ENCODE measurements at places on chromosomes 6 and 20.

DNA sequence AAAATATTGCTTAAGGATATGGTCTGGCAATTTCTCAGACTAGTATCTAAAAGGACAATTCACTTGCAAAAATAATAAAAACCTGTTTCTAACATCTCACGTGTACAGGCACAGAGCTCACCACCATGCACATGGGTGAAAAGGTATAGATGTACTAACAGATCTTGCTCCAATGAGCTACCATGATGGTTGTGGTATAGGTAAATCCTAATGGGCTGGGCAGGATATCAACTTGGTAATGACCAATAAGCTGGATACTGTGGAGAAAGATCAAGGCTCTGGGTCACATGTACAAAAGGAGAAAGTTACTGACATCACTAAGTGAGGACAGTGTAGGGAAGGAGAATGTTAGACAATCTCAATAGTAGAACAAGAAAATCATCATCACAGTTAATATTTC lies 111.0 kb upstream of the NUP153 start:
- no peak for DNase-seq

- no peak for DNase-seq
These were observed 2.6 kb downstream of the NCOA5 start for GRCh38 chr20:46087161-46087560.

DNA sequence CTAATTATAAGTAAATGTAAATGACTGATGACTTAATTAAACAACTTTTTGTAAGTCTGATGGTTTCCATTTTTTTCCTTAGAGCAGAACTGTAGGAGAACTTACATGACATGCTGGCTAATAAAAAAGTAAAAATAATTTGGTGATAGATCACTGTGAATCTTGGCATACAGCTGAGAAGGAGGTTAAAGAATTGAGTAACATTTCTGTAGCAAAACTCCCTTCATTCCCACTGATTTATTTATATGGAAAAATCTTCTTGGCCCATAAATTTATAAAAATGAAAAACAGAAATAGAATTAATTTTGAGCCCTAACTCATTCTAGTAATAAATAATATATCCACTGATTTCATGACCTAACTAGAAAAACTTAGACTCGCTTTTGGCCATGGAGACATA lies 48.1 kb downstream of the SLC22A3 start:
- no peak for DNase-seq

DNA sequence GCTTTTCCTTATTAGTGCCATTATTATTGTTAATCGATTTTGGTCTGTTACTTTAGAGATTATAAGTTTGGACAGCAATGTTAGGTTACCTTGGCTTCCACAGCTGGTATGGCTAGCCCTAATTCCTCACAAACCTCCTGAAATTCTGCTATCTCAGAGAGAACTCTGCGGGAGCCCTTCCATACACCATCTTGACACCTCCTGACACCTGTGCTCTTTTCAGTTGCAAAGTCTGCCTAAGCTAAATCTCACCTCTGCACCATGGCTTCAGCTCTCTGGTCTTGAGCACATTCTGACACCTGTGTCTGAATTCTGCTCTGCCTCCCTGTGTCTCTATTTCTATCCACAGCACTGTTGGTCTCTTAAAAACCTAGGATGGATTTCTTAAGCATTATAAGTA lies 106.5 kb downstream of the DCDC2 start:
- DNase-seq, result no peak

DNA sequence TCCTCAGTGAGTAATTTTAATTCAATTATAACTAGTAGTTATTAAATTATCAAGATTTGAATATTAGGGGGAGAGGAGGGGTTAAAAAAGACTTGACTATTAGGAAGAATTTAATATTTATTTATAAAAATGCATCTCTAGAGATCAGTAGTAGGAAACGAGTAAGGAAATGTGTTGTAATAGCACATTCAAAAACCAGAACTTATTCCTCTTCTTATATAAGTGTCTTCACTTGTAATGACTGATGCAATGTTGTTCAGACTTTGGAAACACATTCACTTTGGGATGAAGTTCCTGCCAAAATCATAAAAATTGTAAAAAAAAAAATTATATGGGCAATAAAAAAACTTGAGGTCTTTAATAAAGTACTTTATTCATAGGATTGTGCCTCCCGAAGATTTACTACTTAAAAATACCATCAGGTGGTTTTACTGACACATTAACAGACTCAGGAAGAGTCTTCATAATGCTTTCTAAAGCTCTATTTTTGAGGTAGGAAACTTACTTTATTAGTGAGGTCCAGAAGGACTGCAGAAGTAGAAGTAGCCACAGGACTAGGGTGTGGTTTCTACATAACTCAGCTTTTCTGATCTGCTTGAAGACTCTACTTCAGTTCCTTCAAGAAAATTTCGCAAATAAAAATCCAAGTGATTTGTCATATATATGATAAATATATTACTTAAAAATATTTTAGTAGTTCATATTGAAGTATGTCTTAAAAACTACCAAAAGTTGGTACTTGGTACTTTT lies 59.8 kb downstream of the CCDC170 start:
- no peak for DNase-seq

- DNase-seq, result peak; percentile 49
These were observed 55.6 kb upstream of the CARMIL1 start for GRCh38 chr6:25223490-25223991.

DNA sequence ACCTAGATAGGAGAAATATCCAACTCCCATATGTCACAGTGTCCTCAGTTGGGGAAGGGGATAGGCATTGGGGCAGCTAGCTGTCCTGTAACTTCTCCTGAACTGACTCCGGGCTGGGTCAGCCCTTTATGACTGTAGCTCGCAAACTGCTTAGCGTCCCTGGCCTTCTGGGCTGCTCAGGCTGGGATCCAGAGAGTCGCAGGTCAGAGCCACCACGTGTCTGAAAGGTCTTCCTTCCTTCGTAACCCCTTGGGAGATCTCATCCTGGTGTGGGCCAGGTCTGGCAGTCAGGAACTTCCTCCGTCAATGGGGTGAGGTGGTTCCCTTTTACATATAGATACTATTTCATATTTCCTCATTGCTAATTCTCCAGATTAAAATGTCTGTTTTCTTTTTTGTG lies 28.8 kb upstream of the HINT3 start:
- no peak for DNase-seq

DNA sequence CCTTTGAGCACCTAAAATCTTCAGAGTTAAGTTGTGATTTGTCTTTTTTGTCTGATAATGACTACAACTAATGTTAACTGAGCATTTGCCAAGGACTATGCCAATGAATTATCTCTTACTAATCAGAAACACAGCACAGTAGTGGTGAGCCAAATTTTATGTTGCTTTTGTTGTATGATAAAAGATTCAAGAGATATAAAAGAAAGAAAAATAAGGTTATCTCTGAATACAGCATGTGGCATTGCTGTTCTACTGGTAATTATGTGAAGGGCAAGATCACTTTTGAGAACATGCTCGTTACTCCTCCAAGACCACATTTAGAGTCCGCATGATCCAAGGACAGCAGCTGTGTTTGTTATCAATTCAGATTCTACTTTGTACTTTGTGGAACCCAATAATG lies 133.4 kb upstream of the MYLIP start:
- DNase-seq, result no peak

GRCh38 chr6:166446567-166447065 lies 63.9 kb upstream of the MPC1 start:
- DNase-seq, result no peak

DNA sequence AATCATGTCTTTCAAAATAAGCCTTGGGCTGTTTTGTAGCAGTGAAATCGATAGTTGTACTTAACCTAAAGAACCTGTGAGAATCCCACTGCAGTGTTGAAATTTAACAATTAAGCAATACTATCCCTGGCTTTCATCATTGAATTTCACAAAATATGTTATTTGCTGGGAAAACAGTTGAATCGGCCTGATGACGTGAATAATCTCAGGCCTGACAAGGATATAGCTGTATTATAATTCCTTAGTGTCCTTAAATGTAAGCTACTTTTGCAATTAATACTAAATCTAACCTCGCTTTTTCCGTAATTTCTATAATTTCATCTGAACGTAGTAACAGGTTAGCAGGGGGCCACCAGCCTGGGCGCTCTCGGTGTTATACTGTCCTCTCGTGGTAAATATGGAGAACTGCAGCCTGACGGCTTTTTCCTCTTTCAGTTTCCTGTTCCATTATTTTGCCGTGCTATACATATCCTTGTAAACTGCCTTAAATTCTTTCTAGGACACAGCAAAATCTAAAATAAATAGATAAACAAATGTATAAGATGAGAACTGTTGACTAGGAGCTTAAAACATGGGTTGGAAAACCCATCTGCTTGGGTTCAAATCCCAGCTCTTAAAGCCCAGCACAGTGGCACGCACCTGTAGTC lies 24.0 kb downstream of the MTFR2 start:
- DNase-seq, result peak; percentile 13

- no peak for DNase-seq
These were observed 102.0 kb downstream of the LAMP5 start for GRCh38 chr20:9616455-9616805.

GRCh38 chr6:2102316-2102883 lies 143.0 kb downstream of the GMDS start:
- DNase-seq, result no peak

DNA sequence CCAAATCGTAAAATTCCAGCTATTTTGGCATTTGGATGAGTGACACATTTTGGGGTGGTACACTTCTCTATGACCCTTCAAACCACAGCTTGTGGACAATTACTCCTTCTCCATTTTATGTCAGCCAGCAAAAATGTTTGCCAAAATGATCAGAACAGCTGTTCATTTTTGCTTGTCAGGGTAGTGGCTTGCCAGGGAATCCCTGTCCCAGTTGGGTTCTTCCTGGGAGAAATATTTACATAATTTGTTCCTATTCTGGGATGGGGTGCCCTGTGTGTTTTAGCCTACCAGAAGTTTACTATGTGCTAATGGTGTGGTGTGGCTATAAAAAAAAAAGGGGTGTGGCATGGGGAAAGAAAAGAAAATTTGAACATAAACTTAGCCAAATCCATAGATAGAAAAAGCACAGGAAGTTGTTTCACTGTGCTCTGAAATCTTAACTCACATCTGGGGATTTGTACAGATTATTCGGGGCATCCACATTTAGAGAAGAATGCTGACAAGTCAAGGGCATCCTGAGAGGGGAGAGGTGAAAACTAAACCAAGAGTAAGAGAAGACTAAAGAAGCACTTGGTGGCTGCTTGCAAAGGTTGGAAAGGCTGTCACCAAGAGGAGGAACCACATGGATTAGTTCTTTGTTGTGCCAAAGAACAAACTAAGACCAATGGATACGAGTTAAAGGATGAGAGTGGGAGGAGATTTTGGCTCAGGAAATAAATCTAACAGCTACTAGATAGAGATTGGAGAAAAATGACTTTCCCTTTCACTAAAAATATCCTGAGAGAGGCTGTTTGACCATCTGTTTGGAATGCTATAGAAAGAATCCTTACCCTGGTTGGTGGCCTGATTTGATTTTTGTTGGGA lies 55.2 kb upstream of the RBM24 start:
- DNase-seq, result no peak

GRCh38 chr6:157219201-157220200 lies 103.8 kb downstream of the TMEM242 start:
- DNase-seq, result no peak

DNA sequence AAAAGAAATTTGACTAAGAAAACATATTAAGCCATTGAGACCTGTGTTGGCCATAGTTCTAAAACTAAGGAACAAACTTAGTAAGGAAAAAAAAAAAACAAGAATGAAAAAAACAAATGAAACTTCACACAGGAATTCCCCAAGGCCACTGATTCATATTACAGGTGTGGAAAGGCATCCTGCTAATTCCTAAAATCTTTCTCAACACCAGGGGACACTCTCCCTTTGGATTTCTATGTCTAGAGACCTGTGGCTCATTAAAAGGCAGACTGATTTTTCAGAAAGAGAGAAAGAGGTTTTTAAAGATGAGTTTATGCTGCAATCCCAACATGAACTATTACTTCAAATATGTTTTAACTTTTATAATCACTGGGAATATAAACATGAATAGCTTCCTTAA lies at the start of gene OR12D1:
Gene OR12D1 (plus strand): TSS at position 341 of the 400 bp plus-strand sequence.
- DNase-seq, result no peak

DNA sequence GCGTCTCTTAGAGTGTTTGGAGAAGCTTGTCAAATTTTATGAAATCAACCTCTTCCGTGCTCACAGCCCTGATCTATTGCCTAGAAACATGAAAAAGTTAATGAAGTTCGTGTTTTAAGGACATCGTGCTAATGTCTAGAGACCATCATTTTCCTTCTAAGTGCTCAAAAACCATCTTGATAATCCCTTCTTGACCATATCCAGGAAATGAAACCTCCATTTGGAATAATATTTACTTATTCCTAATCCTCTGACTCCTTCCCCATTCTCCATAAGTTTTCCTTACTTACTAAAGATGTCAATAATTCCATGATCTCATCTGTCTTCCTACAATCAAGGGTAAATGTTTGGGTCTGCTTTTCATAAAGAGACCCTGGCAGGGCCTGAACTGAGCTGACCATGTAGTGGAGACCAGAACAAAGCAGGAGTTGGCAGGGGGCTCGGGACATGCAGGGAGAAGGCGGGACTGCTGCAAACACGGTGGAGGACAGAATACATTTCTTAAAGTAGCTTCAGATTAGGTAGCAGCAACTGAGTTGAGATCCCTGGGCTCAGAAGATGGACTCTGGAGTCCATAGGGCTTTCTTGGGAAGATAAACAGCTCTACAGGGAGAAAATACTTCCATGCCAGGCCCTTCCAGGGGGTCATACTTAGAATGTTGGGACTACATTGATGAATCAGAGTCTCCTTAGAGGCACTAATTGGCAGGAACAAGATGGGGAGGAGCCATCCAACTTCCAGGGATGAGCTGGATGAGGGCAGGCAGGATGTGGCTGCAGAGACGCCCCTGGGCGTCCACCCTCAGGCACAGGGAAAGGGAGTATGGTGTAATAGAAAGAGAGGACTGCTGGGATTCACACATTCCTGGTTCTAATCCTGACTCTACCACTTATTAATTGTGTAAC lies 100.7 kb downstream of the RIN2 start:
- no peak for DNase-seq

DNA sequence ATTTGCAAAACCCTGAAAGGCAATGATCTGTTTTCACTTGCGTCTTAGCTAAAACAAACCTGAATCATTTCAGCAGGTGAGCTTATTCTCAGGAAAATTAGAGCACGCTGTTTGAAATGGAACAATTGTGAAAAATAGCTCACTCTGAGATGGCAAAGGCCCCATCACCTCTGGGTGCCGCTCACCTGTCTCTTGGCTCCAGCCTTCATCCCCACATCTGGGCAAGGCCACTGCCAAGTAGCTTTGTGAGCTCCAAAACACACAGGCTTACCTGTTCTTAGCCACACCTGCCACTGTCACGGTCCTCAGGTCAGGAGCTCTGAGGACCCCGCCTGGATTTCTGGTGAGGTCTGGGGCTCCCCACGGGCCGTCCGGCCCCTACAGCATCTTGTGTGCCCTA lies 66.7 kb downstream of the SMOC2 start:
- no peak for DNase-seq
